Motor neuron (in vitro differentiated cells): ENCODE measurements at places on chromosomes 3 and 15. TPM values are rescaled to one million over a fixed set of nuclear protein-coding genes. Genes with fewer than 3 reads are reported as not detected.

Gene NOX5
- 0.20 and 0.59 TPM in 2 replicates for total RNA-seq

Gene ZMYND10
- total RNA-seq: 1.9 and 2.4 TPM in 2 replicates

- no peak for ATAC-seq
Measured at GRCh38 chr15:35194296-35194695, 109.2 kb upstream of the NANOGP8 start.

Gene RASGRP1
- 1.9 and 2.4 TPM in 2 replicates for total RNA-seq

Gene NGRN
- total RNA-seq: 91.4 and 92.2 TPM in 2 replicates

DNA sequence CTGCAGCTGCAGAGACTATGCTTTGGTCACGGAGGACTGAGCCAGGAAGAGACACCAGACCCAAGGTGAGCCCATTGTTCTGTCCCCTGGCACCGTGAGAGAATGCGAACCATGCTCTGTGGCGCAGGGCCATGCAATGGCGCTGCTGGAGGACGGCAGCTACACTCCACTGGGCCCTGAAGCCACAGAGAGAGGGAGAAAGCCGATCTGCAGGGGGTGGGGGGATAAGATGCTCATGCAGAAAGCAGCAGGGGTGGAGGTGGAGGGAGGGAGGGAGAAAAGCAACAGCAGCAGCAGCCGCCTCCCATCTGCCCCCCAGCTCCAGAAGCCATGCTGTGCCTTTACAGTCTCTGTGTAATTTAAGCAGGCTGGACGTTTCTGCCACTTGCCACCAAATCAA lies 5.3 kb downstream of the BDH1 start:
- ATAC-seq: no peak

DNA sequence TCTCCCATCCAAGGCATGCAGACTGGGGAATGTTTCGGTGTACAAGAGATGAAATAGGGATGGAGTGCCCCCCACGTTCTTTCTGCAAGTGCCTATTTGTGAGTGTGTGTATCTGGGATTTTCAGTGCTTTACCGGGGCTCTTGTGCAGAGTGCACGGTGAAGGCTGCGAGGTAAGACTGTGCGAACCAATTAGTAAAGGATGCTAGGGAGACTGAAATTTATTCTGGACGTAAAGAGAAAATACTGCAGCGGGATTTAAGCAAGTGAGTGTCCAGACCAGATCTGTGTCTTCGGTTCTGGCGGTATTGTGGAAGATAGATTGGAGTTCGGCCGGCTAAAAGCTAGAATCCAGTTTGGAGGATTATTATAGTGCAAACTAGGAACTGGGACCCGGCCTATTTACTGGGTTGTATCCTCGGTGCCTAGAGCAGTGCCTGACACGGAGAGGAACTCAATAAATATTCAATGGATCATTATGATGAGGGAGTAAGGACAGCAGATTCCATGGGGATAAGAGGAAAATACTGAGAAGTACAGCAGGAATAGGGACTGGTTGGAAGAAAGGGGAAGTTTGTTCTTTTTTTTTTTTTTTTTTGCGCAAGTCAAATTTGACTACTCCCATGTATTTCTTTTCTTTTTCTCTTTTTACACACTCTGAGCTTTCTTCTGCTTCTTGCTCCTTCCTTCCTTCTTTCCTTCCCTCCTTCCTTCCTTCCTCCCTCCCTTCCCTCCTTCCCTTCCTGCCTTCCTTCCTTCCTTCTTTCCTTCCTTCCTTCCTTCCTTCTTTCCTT lies 580 bp upstream of the MAGEF1 start:
- ATAC-seq: no peak

DNA sequence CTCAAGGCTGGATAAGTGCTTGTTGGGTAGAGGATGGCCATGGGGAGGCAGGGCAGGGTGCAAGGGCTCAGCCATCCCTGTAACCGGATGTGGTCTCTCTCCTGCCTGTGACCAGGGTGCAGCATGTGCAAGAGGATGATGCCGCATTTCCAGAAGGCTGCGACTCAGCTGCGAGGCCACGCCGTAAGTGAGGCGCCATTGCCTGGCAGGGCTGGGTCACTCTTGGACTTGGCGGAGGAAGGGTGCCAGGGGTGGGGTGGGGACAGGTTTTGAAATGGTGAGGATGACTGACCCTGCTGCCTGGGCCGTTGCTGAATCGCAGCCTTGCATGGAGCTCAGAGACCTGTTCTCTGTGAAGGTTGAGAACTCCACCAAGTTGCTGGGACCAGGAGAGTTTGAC lies 49.3 kb downstream of the PDIA5 start:
- no peak for ATAC-seq

Gene CASR
- total RNA-seq: 0.31 TPM in 1 of 2 replicates, not detected in the other
